ENCODE measurements at places on chromosomes 12 and 14.

GRCh38 chr12:51381226-51382079 lies 9.8 kb downstream of the GALNT6 start:
- DNase-seq = no peak

- DNase-seq = no peak
These were observed 24.4 kb upstream of the TBX5 start for GRCh38 chr12:114430306-114430705.

- no peak for DNase-seq
These were observed 1158.4 kb upstream of the TMEM132C start for GRCh38 chr12:127108360-127109215.

GRCh38 chr14:56138928-56139327 lies 20.7 kb downstream of the PELI2 start:
- DNase-seq = no peak

GRCh38 chr14:50875359-50876070 lies 3.7 kb downstream of the ABHD12B start:
- DNase-seq = no peak

DNA sequence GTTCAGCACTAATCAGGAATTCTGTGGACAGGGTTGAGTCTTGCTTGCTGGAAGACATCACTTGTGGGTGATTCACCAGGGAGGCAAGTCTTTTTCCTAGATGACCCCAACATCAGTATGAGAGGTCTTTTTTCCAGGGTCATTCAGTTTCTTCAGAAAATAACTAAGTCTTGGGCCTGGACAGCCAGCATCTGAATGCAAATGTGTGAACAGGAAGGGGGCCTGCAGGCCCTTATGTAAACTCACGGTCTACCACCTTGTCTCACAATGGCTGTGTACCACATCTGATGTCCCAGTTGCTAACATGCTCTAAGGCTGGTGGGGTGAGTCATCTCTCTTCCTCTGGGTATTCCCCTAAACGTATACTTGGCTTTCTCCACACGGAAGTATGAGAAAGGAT lies 79.2 kb downstream of the HECTD4 start:
- DNase-seq = peak; percentile 5

- DNase-seq = no peak
These were observed 974.3 kb downstream of the VRK1 start for GRCh38 chr14:97771340-97772045.

DNA sequence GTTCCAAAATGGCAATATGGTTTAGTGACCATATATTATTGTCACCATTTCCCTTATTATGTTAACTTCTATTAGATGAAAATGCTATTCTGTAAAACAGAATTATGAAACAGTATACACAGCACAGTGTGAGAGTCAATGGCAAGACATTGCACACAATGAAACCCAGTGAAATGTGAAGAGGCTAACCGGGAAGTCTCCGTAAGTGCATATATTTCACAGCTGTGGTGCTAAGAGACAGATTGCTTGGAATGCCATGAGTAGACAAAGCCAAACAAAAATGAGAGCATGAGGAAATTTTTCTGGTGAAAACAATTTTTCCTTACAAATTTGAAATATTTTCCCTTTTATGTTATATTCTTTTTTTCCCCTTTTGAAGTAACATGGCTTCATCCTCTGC lies 49.4 kb downstream of the DYRK2 start:
- DNase-seq = no peak

DNA sequence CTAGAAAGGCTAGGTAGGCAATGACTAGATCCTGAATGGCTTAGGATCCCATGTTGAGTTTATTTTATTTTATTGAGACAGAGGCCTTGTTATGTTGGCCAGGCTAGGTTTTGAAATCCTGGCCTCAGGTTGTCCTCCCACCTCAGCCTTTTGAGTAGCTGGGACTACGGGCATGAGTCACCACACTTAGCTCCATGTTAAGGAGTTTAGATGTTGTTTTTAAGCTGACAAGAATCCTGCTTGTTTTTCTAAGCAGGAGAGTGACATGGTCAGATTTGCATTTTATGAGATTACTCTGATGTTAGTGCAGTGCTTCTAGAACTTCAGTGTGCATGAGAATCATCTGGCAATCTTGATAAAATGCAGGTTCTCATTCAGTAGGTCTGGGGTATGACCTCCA lies 14.5 kb downstream of the CCDC198 start:
- no peak for DNase-seq
